ENCODE measurements at places on chromosomes 1 and 21.
A peak's percentile ranks its signal among the peaks of the same experiment; 100 is the strongest.

- DNase-seq, result no peak
Measured at GRCh38 chr1:17314491-17314971, 6.5 kb downstream of the PADI4 start.

GRCh38 chr1:36721261-36721660 is 238.5 kb upstream of the CSF3R start:
- DNase-seq, result no peak

GRCh38 chr1:207405814-207406213 is 48.3 kb upstream of the CR2 start:
- no peak for DNase-seq

GRCh38 chr1:17066361-17067068 is 12.7 kb upstream of the SDHB start:
- DNase-seq, result no peak

GRCh38 chr1:61828805-61829204 is 86.5 kb downstream of the PATJ start:
- DNase-seq, result no peak

GRCh38 chr1:40053138-40053887 is 12.8 kb downstream of the CAP1 start:
- DNase-seq, result no peak

DNA sequence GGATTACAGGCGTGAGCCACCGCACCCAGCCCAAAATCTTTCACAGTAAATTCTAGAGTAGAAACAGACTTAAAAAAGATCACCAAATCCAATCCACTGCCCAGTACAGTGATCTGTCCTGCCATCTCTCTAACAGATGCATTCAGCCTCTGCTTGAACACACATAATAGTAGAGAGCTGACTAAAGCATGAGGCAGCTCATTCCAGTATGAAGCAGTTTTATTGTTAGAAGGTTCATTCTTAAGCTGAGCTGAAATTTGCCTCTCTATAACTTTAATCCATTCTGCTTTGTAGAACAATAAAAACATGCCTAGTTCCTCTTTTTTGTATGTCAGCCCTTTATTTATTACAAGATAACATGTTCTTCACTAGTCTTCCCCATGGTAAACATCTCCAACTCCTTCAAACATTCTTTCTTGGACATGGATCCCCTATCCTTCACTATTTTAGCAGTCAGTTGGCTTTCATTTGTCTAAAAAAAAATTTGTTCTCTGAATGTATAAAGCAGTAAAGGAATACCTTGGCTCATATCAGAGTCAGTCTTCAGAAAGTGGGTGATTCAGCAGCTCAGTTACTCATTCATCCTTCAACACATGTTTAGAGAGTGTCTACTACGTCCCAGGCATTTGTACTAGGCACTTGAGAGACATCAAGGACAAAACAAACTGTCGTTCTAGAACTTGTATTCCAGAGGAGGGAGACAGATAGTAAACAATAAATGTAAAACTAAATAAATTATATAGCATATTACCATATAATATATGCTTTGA is 10.7 kb upstream of the PTBP2 start:
- no peak for DNase-seq

DNA sequence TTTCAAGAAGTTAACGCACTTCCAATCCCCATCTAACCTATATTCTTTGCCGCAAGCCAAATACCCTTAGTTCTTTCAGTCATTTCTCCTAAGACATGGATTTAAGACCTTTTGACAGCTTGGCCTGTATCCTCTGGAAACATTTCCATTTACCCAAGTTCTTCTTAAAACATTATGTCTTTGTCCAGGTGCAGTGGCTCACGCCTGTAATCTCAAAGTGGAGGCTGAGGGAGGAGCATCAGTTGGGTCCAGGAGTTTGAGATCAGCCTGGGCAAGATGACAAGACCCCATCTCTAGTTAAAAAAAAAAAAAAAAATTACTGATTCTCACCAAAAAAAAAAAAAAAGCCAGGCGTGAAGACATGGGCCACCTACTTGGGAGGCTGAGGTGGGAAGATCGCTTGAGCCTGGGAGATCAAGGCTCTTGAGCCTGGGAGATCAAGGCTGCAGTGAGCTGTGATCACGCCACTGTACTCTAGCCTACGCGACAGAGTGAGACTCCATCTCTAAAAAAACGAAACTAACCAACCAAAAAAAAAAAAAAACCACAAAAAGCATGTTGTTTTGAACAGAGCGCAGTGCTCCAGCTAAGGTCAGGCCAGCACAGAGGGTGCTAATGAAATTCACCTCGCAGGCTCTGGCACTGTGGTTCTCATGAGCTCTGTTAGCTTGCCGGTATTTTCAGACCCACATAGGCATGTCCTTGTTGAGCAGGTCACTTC is 36.0 kb downstream of the NUAK2 start:
- DNase-seq, result peak; percentile 61

- no peak for DNase-seq
Measured at GRCh38 chr1:2197707-2198165, 3.2 kb upstream of the FAAP20 start.

GRCh38 chr1:219171192-219171935 is 2.3 kb upstream of the LYPLAL1 start:
- DNase-seq, result no peak

DNA sequence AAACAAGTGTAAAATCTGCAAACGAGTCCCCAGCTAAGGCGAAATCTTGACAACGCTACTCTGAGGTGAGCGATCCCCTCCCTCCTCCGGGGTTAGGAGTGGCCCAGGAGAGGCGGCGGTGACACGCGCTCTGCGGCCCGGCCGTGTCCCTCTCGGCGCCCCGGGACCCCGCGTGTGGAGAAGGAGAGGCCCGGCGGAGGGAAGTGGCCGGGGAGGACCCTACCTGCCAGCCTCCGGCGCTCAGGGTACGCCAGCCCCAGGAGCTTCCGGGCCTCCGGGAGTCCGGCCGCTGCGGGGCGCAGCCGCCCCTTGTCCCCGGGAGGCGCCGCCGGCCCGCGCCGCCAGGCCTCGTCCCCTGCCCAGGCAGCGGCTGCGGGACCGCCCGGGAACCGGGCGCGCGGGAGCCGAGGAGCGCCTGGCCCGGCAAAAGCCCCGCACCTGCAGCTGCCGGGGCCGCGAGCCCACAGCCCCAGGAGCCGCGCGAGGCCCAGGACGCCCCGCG is 543 bp downstream of the ABCB10 start:
- DNase-seq, result peak; percentile 45

GRCh38 chr1:113166473-113166872 is 93.5 kb downstream of the LRIG2 start:
- no peak for DNase-seq

DNA sequence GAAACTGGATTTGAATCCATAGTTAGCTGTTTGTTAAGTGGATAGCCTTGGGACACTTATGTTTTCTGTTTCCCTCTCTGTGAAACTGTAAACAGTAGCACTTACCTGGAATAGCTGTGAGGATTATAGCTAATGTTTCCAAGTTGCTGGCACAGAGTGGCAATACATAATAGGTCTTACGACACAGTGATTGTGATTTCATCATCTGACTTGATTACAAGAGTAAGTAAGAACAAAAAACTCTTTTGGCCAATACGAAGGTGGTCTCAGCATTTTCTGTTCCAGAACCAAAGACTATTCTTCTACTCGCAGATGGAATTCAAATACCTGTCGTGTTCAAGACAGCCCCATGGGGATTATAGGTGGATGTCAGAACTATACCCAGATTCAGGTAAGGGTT is 2.1 kb downstream of the C8B start:
- DNase-seq, result no peak

DNA sequence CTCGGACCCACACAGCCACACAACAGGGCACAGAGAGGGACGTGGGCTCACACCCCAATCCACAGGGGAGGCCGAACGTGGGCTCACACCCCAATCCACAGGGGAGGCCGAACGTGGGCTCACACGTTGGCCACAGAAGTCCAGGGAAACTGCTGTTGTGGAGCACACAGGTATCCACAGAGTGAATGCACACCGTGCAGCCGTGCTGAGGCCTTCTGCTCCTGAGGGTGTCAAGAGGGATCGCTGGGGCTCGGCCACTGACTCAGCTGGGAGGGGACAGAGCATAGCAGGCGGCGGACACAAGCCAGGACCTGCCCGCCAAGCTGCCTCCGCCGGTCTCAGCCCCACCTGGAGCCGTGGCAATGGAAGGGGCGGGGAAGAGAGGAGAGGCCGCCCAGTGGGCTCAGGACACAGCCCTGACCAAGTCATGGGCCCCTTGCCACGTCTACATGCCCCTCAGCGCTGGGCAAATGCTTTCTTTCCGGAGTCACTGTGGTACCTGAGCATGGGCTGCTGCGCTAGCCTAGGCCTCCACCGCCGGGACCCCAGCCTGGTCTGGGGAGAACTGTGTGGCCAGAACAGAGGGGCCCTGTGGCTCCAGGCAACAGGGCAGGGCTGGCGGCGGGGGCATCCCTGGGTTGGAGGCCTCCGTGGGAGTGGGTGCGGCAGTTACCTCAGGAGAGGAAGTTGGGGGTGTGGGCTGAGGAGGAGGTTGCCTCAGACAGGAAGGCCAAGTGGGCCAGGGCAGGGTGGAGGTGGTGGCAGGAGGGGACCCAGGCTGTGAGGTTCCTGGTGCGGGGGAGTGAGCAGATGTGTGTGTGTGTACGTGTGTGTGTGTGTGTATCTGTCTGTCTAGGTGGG is 1.2 kb downstream of the SYTL1 start:
- DNase-seq, result peak; percentile 76

DNA sequence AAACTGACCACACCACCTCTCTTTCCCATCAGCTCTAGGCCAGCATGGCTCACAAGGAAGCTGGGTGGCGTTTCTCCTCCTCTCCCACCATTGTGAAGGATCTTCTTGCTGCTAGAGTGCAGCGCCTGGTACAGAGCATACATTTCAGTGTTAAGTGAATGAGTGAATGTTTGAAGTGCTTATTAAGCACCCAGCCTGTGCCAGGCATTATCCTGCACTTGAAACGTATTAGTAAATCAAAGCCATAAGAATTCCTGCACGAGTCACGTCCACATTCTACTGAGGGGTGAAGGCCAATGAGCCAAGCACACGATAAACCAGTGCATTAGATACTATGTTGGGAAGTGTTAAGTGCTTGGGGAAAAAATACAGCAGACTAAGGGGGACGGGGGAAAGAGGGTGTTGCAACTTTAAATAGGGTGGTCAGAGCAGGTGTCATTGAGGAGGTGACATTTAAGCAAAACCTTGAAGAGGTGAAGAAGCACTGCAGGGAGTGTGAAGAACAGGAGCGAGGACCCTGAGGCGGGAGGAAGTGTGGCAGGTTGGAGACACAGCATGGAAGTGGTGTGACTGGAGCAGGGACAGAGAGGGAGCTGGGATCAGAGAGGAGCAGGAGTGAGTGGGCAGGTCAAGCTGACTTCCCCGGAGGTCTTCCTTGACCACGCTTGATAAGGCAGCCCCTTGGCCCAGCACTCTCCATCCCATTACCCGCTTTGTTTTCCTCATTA is 48.5 kb upstream of the LRRN2 start:
- DNase-seq, result no peak

GRCh38 chr1:211822677-211823407 is 7.7 kb downstream of the LPGAT1 start:
- no peak for DNase-seq

- DNase-seq, result no peak
Measured at GRCh38 chr1:235468004-235468403, 36.2 kb downstream of the B3GALNT2 start.

GRCh38 chr1:47658161-47658920 is 220.5 kb downstream of the FOXD2 start:
- DNase-seq, result no peak

DNA sequence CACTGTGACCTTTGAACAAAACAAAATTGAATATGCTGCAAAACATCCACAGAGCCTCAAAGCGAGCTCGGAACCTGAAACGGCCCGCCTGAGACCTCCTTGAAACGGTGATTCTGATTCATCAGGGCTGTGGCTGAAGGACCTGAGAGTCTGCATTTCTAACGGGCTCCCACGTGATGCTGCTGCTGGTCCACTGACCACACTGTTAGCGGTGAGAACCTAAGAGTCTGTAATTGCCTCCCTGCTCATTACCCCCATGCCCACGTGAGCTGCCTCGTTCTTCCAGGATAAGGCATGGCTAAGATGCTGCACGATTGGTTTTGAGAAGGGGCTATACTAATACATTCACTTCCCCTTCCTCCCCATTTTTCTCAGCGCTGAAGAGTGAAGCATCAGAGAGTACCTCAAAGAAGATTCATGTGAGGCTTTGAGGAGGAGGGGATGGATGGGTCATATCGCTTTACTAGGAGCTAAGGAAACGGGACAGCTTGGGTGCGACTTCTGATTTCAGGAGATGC is 9.7 kb downstream of the TLR5 start:
- no peak for DNase-seq

DNA sequence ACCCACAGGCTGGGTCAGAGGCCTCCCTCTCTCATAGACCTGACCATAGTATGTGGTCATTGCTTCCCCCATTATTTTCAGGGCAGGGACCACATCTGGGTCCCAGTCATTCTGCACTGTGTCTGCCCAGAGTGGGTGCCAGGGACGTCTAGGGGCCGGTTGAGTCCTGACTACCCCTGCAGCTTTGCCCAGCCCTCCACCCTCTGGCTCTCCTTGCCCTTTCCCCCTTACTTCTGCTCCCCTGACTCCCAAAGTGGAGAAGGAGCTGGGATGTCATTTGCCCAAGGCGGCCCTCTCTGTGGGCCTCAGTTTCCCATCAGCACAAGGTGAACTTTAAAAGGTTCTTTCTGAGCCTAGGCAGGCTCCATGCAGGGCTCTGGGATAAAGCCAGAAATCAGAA is 4.3 kb upstream of the TTC22 start:
- no peak for DNase-seq

DNA sequence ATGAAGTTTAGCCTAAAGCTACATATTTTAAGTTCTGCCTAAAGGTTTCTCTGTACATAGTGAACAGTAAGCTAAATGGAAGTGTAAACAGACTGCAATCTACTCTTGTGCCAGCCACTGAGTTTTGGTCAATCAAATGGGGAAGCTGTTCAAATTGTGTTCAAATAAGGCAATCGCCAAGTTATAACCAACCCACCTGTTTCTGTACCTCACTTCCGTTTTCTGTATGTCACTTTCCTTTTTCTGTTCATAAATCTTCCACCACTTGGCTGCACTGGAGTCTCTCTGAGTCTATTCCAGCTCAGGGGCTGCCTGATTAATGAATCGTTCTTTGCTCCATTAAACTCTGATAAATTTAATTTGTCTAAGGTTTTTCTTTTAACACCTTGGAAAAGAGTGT is 10.8 kb upstream of the THEM4 start:
- no peak for DNase-seq

- DNase-seq, result no peak
Measured at GRCh38 chr1:115543247-115543646, 98.5 kb upstream of the VANGL1 start.

DNA sequence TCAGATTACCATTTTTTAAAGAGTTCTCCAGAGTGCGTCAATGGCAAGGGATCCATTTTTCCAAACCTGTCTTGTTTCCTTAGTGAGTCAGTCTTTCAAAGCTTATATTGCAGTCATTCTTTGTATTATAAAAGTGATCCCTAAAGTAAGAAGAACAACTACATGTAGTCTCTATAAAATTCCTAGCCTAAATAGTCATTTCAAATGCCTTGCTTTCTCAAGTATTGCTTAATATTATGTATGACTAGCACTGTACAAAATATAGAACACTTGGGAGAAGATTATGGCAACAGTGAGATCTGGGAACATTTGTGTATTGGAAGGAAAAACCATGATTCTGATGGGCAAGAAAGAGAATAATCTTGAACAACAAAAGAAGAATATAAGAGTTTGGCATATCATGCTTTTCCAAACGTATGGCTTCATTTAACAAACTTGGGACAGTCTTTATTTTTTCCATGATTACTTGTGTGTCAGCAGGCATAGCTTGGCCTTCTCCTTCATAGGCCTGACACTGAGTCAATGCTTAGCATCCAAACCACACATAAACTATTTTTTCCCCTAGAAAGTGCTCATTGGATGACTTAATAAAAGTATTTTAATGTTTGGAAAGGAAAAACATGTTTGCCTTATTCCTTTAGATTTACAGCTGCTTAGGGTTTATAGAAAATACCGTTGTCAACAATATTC is 547.4 kb downstream of the LTN1 start:
- DNase-seq, result no peak

GRCh38 chr1:231546693-231547092 is 18.2 kb downstream of the TSNAX start:
- DNase-seq, result no peak

Data from activated CD4-positive, alpha-beta T cell treated with anti-CD3 and anti-CD28 coated beads, Interleukin-2, amount 50 U/mL, for 16 hours (primary cell).